ENCODE measurements at places on chromosomes 4 and X. TPM values are rescaled to one million over a fixed set of nuclear protein-coding genes. Genes with fewer than 3 reads are reported as not detected.

- H3K27ac ChIP-seq = no peak overlapping the region
- no peaks in the 10 kb centered on the region for H3K27me3 ChIP-seq
- H3K4me3 ChIP-seq = no peak overlapping the region
- H3K36me3 ChIP-seq = no peaks in the 10 kb centered on the region
- H3K4me1 ChIP-seq = no peaks in the 10 kb centered on the region
Measured at GRCh38 chr4:11635342-11635741, 206.6 kb upstream of the HS3ST1 start.

DNA sequence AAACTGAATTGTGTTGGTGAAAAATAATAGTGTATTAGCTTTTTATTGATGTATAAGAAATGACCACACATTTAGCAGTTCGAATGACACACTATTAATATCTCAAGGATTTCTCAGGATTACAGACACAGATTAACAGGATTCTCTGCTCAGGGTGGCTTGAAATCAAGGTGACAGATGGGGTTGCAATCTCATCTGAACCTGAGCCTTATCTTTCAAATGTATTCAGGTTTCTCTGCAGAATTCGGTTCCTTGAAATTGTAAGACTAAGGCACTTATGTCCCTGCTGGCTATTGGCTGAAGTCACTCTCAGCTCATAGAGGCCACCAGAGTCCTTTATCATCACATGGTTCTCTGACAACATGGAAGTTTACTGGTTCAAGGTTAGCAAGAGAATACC, 1780.1 kb downstream of the ARAP2 start:
- H3K36me3 ChIP-seq = no peaks in the 10 kb centered on the region
- H3K4me1 ChIP-seq = no peaks in the 10 kb centered on the region
- H3K27ac ChIP-seq = no peak overlapping the region
- no peaks in the 10 kb centered on the region for H3K27me3 ChIP-seq

- peak overlapping the region; percentile 67 for H3K27ac ChIP-seq
- no peak overlapping the region for H3K4me3 ChIP-seq
- no peaks in the 10 kb centered on the region for H3K27me3 ChIP-seq
- H3K36me3 ChIP-seq = no peaks in the 10 kb centered on the region
- DNase-seq = no peak
Measured at GRCh38 chr4:77146186-77147078, 10.6 kb upstream of the CCNG2 start.

GRCh38 chr4:7970361-7970946, 30.8 kb upstream of the AFAP1 start:
- no peaks in the 10 kb centered on the region for H3K27me3 ChIP-seq
- peaks cover 5% of the 10 kb centered on the region for H3K36me3 ChIP-seq
- H3K4me1 ChIP-seq = peaks cover 67% of the 10 kb centered on the region
- DNase-seq = no peak
- peak overlapping the region; percentile 85 for H3K4me3 ChIP-seq

DNA sequence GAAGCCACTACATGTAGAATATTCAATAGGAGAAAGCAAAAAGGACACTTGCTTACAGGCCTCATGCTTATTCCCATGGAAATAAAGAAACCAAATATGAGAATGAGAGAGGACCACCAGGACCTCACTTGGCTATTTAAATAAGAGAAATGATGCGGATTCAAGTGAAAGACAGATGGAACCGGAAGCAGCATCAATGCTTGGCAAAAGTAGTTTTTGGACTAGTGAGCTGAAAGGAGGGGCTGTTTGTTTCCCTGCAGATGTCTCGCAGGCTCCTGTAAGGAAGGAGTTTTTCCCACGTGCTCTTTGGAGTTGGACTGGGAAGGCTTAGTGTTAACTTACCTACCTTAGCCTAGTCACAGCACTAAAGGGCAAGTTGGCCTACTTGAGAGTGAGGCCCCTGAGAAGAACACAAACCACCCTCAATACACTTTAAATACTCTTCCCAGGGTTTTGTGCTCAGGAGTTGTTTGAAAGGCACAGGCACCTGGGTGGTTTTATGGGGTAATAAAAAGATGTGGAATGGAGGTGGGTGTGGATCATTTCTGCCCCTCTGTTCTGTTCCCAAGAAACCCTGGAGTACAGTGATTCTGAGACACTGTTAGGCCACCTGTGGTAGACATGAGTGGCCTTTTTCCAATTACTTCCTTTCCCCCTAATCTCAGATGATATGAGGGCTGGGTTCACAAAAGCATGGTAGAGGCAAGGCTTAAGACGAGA, 113.3 kb upstream of the C1GALT1C1 start:
- H3K4me3 ChIP-seq = no peak overlapping the region
- H3K27ac ChIP-seq = no peak overlapping the region
- peaks cover 3% of the 10 kb centered on the region for H3K4me1 ChIP-seq
- peaks cover 2% of the 10 kb centered on the region for H3K36me3 ChIP-seq

DNA sequence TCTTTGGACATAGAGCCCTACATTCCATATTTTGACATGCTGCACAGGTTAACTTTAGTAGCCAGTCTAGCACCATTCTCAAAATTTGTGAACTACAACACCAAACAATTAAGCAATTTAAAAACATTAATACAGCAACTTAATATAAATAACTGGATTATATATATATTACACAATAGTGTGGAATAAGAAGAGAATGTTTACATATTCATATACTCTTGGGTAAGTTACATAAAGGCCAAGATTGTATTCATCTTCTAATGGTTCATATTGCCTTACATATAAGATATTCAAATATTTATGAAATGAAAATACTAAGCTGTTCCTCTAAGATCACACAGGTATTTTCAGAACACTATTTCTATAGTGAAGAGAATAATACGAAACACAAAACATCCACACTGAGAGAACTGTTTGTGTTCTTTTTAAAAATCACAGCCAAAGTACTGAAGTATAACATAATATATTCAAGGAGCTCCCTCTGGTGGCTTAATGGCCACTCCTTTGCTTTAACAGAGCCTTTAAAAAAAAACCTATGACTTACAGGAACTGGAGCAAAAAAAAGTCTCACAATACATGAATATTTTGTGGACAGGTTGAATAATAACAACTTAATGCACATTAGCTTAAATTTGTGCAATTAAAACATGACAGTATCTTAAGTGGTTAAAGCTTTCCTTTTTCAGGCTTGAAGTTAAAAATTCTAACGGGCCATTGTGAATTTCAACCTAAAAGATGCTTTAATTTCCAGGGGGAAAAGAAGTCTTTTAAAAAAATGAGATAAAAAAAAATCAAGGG, 46.2 kb downstream of the NEK1 start:
- no peaks in the 10 kb centered on the region for H3K27me3 ChIP-seq
- H3K27ac ChIP-seq = peak overlapping the region; percentile 37
- peak; percentile 55 for DNase-seq

MAGEE1 gene
- 4.7 TPM for total RNA-seq

DNA sequence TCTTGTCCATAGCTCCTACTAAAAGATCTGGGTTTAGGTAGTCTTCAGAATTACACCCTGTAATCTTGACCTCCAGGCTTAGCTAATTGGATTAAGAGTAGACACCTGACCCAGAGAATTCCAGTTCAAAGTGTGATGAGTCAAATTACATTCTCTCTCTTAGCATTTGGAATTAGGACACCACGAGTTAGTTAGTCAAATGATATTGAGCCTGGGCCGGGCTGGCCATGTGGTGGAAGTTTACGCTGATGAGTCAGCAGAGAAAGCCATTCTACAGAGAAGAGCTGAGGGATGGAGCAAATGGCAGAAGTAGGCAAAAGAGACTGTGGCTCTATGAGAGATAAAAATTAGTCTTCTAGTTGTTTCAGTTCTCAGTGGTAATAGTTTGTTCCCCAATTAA, 31.1 kb downstream of the CEP44 start:
- no peaks in the 10 kb centered on the region for H3K27me3 ChIP-seq
- no peak for DNase-seq
- H3K4me3 ChIP-seq = no peak overlapping the region

- H3K27ac ChIP-seq = peak within 1 kb of the TSS; percentile 92
- H3K27me3 ChIP-seq = no peaks in the 10 kb centered on the region
- H3K36me3 ChIP-seq = peaks cover 3% of the 10 kb centered on the region
- peaks cover 21% of the 10 kb centered on the region for H3K4me1 ChIP-seq
Measured at GRCh38 chr4:48268956-48269860, at the start of gene TEC. TSS of gene TEC (minus strand) at chr4:48269838. CDS start at chr4:48228614, 41,224 bp downstream.

CXXC4 gene
- total RNA-seq = not detected

GRCh38 chr4:24181005-24181404, 291.2 kb upstream of the PPARGC1A start:
- H3K4me3 ChIP-seq = no peak overlapping the region
- no peaks in the 10 kb centered on the region for H3K27me3 ChIP-seq
- H3K27ac ChIP-seq = no peak overlapping the region
- H3K4me1 ChIP-seq = no peaks in the 10 kb centered on the region

EGFL6 gene
- total RNA-seq = 2.0 TPM

ANXA3 gene
- total RNA-seq = 1.2 TPM

- no peaks in the 10 kb centered on the region for H3K27me3 ChIP-seq
- H3K36me3 ChIP-seq = peaks cover 29% of the 10 kb centered on the region
- no peak for DNase-seq
- H3K4me1 ChIP-seq = peaks cover 62% of the 10 kb centered on the region
Measured at GRCh38 chr4:98484031-98484430, 174.4 kb downstream of the TSPAN5 start.

GRCh38 chr4:99687120-99687519, 29.5 kb upstream of the C4orf54 start:
- H3K4me3 ChIP-seq = no peak overlapping the region
- H3K27me3 ChIP-seq = peaks cover 10% of the 10 kb centered on the region
- H3K27ac ChIP-seq = no peak overlapping the region
- H3K4me1 ChIP-seq = no peaks in the 10 kb centered on the region

USO1 gene
- 43.5 TPM for total RNA-seq

GSX2 gene
- total RNA-seq = not detected

DNA sequence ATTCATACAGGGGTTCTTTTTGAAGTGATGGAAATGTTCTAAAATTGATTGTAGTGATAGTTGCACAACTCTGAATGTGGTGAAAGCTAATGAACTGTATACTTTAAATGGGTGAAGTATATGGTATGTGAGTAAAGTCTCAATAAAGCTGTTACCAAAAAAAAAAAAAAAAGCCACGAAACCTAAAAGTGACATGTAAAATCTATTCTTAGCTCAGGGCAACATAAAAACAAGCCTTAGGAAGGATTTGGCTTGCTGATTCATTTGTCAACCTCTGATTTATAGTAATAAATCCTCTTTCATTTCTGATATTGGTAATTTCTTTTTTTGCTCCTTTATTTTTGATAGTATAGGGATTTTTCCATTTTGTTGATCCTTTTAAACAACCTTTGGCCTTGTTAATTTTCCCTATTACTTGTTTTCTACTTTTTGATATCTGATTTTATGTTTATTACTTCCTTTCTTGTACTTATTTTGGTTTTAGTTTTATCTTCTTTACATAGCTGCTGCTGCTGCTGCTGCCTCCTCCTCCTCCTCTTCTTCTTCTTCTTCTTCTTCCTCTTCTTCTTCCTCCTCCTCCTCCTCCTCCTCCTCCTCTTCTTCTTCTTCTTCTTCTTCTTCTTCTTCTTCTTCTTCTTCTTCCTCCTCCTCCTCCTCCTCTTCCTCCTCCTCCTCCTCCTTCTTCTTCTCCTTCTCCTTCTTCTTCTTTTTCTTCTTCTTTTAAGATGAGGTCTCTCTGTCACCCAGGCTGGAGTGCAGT, 79.4 kb downstream of the ADGRG4 start:
- peaks cover 11% of the 10 kb centered on the region for H3K27me3 ChIP-seq
- no peaks in the 10 kb centered on the region for H3K36me3 ChIP-seq
- H3K27ac ChIP-seq = no peak overlapping the region
- H3K4me1 ChIP-seq = no peaks in the 10 kb centered on the region

DNA sequence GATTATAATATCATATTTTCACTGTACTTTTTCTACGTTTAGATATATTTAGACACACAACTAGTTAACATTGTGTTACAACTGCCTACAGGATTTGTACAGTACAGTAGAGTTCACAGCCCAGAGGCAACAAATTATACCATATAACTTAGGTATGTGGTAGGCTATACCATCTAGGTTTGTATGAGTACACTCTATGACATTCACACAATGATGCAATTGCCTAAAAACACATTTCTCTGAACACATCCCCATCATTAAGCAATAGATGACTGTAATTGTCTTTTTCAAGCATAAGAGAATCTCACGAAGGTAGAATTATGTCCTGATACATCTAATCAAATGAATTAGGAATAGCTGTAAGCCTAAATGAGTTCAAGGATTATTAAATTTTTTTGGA, 12.3 kb upstream of the TIGD2 start:
- no peak overlapping the region for H3K27ac ChIP-seq
- no peak for DNase-seq
- no peak overlapping the region for H3K4me3 ChIP-seq
- no peaks in the 10 kb centered on the region for H3K36me3 ChIP-seq

- no peak for DNase-seq
- H3K27ac ChIP-seq = no peak within 1 kb of the TSS
- no peak within 1 kb of the TSS for H3K4me3 ChIP-seq
- H3K27me3 ChIP-seq = peaks cover 4% of the 10 kb centered on the region
- no peaks in the 10 kb centered on the region for H3K36me3 ChIP-seq
Measured at GRCh38 chr4:40334591-40335524, at the start of gene CHRNA9. TSS of gene CHRNA9 (plus strand) at chr4:40335333. CDS start at chr4:40335468, 135 bp downstream.

- no peak overlapping the region for H3K27ac ChIP-seq
- no peaks in the 10 kb centered on the region for H3K4me1 ChIP-seq
- no peaks in the 10 kb centered on the region for H3K36me3 ChIP-seq
- H3K4me3 ChIP-seq = no peak overlapping the region
- no peak for DNase-seq
Measured at GRCh38 chrX:20988118-20988517, 386.1 kb upstream of the CNKSR2 start.

- H3K36me3 ChIP-seq = no peaks in the 10 kb centered on the region
- H3K27me3 ChIP-seq = no peaks in the 10 kb centered on the region
- DNase-seq = no peak
- H3K4me3 ChIP-seq = no peak overlapping the region
- H3K27ac ChIP-seq = no peak overlapping the region
Measured at GRCh38 chrX:38960137-38960536, 158.9 kb downstream of the MID1IP1 start.

DNA sequence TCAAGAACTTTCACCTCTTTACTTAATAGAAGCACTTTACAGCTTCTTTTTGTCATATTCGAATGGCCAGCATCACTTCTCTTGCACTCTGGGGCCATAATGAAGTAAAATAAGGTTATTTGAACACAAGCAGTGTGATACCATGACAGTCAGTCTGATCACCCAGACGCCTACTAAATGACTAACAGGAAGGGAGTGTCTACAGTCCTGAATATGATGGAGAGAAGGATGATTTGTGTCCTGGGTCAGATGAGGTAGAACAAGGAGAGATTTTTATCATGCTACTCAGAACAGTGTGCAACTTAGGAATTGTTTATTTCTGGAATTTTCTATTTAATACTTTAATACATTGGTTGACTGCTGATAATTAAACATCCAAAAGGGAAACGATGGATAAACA, 284.2 kb upstream of the F9 start:
- H3K36me3 ChIP-seq = no peaks in the 10 kb centered on the region
- H3K4me3 ChIP-seq = no peak overlapping the region
- H3K27me3 ChIP-seq = no peaks in the 10 kb centered on the region
- no peak overlapping the region for H3K27ac ChIP-seq
- H3K4me1 ChIP-seq = no peaks in the 10 kb centered on the region

GRCh38 chr4:169791527-169792156, 33.9 kb upstream of the HPF1 start:
- DNase-seq = peak; percentile 7
- H3K4me3 ChIP-seq = no peak overlapping the region
- peaks cover 21% of the 10 kb centered on the region for H3K27me3 ChIP-seq
- no peaks in the 10 kb centered on the region for H3K36me3 ChIP-seq
- no peak overlapping the region for H3K27ac ChIP-seq

- no peak overlapping the region for H3K27ac ChIP-seq
- H3K4me1 ChIP-seq = no peaks in the 10 kb centered on the region
- H3K27me3 ChIP-seq = peaks cover under 1% of the 10 kb centered on the region
Measured at GRCh38 chr4:56077676-56078075, 128.9 kb downstream of the CEP135 start.

- H3K27ac ChIP-seq = no peak overlapping the region
- no peaks in the 10 kb centered on the region for H3K36me3 ChIP-seq
- H3K27me3 ChIP-seq = peaks cover 23% of the 10 kb centered on the region
- DNase-seq = no peak
- peaks cover 6% of the 10 kb centered on the region for H3K4me1 ChIP-seq
Measured at GRCh38 chr4:74093981-74094623, 4.9 kb downstream of the CXCL2 start.

GATA1 gene
- not detected for total RNA-seq

Data from activated CD4-positive, alpha-beta T cell treated with anti-CD3 and anti-CD28 coated beads, Interleukin-2, amount 10 ng/mL, durations not matched to agents 7 days and 5 days (primary cell).